ENCODE measurements at places on chromosomes 3 and 15.

DNA sequence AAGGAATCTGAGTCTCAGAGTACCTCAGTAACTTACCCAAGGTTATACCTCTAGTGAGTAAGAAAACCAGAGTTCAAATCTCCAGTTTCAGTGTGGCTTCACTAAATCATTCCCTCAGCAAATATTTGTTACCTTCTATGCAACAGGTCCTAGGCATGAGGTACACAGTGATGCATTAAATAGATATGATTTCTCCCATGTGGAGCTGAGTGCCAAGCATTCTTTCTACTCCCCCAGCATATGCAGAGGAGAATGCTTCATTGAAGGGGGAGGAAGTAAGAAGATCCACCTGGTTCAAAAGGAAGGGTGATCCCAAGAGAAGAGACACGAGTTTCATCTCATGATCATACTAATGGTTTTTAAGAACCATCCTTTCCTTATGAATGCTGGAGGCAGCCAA is 6.8 kb upstream of the MTHFS start:
- no peak for DNase-seq

DNA sequence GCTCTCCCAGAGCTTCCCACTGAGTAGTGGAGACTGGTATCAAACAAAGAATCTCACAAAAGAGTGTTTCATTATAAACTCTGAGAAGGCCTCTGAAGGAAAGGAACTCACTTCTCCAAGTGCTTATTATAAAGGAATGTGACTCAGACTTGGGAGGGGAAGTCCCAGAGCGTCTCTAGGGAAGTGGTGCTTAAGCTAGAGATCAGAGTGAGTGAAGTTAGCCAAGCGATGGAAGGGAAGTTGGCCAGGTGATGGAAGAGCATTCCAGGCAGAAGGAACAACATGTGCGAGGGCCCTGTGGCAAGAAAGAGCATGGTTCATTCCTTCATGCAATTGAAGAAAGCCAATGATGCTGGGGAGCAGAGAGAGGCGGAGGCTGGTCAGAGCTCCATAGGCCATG is 2.3 kb downstream of the XYLB start:
- DNase-seq = peak; percentile 2

GRCh38 chr15:72770673-72771328 is 12.8 kb downstream of the ADPGK start:
- no peak for DNase-seq

- DNase-seq = no peak
Measured at GRCh38 chr3:29936766-29937165, 655.9 kb downstream of the RBMS3 start.

- DNase-seq = no peak
Measured at GRCh38 chr3:141094790-141095545, 43.8 kb downstream of the SPSB4 start.

DNA sequence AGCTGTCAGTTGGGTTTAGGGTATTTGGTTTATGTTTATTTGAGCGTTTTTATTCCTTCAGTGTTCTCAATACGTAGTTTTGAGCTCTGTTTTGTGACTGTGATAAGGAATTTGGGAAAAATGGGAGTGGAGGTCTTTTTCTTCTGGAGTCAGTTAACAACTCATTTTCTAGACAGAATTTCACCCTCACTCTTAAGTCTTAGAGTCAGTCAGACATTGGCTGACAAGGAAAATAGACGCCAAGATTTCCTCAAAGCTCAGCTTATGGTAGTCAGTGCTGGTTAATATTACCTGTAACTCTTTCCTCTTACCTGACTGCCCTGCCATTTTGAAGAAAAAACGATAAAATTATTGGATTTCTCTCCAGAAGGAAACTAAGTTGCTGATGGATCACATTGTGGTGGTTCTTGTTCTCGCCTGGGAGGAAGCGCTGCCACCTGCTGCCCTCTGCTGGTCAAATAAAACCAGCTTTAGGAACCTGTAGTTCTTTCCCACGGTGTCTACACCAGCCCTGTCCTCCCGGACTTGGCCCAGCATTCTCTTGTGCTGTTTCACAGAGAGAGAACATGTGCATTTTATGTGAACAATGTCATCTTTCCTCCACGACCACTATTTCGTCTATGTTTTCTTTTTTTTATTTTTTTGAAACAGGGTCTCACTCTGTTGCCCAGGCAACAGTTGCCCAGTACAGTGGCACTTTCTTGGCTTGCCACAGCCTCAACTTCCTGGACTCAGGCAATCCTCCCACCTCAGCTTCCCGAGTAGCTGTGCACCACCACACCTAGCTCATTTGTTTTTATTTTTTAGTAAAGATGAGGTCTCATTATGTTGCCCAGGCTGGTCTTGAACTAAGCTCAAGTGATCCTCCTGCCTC is 41.4 kb upstream of the UMPS start:
- DNase-seq = peak; percentile 33

GRCh38 chr3:59680919-59681318 is 631.1 kb upstream of the CFAP20DC start:
- DNase-seq = no peak

GRCh38 chr15:90701048-90701447 is 16.1 kb upstream of the BLM start:
- DNase-seq = no peak

DNA sequence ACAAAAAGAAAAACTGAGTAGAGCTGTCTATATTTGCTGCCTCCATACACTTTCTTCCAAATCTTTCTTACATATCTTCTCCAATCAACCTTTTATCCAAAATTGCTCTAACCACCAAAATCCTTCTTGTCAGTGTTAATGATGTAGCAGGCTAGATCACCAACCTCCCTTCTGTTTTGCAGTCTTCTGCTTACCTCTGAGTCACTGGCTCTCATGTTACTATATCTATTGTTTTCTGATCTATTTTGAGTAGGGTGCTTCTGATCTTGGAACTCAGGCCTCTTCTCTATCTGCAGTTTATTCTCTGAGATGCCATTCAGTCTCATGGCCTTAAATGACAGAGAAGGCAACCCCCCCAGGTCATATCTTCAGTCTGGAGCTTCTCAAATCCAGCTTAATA is 26.3 kb upstream of the AADAC start:
- DNase-seq = no peak

DNA sequence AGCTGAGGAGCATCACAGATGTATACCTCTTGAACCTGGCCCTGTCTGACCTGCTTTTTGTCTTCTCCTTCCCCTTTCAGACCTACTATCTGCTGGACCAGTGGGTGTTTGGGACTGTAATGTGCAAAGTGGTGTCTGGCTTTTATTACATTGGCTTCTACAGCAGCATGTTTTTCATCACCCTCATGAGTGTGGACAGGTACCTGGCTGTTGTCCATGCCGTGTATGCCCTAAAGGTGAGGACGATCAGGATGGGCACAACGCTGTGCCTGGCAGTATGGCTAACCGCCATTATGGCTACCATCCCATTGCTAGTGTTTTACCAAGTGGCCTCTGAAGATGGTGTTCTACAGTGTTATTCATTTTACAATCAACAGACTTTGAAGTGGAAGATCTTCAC is 3.0 kb downstream of the CCR8 start:
- DNase-seq = no peak

DNA sequence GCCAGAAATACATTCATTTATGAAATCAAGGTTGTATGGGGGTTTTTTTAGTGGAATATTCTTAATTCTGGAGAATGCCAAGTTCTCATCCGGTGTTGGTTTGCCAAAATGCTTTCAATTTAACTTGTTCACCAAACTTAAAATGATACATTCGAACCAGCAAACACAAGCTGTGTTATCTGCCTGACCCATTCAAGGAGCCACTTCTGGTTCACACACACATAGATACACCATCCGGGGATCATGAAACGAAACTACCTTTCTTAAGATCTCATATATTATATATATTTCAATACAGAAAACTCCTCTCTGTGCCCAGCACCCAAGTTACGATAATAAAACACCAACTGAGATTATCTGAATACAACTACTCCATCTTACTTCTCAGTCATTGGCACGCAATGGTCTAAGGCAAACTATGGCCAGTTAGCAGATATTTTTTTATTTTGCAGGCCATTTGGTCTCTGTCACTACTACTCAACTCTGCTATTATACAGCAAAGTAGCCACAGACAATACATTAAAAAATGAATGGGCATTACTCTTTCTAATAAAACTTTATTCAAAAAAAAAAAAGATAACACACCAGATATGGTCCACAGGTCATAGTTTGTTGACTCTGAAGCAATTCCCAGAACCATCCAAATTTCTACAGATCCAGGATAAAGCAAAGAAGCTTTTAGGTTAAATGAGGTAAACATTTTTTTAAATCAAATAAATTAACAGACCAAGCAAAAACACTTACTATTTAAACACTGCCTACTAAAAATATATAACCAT is 89.6 kb downstream of the TBL1XR1 start:
- DNase-seq = no peak

- DNase-seq = no peak
Measured at GRCh38 chr3:58416191-58416590, 17.4 kb downstream of the PDHB start.

DNA sequence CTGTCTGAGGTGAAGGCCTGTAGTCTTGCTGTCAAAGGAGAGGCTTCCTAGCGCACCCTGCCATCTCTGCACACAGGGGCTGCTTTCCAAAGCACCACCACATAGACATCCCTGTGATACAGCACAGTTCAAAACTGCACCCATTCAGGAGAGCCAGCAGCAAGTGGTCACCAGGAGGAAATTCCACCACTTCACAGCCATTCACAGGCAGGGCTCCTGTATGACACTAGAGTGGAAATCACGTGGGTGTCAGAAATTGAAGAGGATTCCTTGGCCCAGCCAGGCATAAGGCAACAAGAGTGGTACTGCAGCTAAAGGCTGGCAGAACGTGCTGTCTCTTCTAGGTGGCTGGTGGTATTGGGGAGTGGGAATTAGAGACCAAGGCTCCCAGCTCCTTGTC is 102.8 kb downstream of the RFTN1 start:
- no peak for DNase-seq

- no peak for DNase-seq
Measured at GRCh38 chr3:137194301-137194700, 236.5 kb downstream of the IL20RB start.

GRCh38 chr3:55484801-55485791 is 2.0 kb downstream of the WNT5A start:
- DNase-seq = peak; percentile 72

DNA sequence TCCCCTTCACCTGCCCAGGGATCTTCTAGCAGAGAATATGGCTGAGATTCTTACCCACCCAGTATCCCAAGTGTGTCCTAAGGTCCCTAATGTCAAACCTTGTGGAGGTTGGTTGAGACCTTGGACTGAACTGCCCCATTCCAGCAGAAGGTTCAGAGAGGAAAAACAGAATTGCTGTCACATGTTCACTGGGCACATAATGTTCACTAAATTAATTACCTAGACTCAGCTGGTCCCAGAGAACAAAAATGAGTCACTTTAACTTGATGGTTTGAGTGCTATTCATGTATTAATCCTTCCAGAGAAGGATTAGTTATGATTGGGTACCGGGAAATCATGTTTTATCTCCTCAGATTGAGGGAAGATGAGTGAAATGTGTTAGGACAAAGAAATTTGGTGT is 171.3 kb upstream of the GADL1 start:
- no peak for DNase-seq

- no peak for DNase-seq
Measured at GRCh38 chr3:84136425-84136824, 822.4 kb upstream of the CADM2 start.

DNA sequence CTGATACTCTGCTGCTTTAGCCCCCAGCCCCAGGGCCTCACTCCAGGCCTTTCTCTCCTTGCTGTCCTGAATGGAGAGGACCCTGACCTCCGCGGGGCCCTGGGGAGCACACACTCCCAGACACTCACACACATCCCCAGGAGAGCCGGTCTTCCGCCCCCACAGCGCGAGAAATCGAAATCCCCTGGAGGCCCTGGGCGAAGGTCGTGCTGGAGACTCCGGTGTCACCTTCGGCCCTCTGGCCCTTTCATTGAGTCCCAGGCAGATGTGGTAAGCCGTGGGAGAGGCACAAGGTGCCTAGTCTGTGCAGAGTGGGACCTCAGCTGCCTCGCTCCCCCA is 848 bp upstream of the GOLGA8B start:
- DNase-seq = no peak

- no peak for DNase-seq
Measured at GRCh38 chr3:111617406-111617805, 22.3 kb upstream of the ZBED2 start.

GRCh38 chr3:125519678-125520562 is at the start of gene SNX4:
SNX4 (minus strand) TSS chr3:125520202; CDS start chr3:125520172, 30 bp downstream.
- peak; percentile 85 for DNase-seq

DNA sequence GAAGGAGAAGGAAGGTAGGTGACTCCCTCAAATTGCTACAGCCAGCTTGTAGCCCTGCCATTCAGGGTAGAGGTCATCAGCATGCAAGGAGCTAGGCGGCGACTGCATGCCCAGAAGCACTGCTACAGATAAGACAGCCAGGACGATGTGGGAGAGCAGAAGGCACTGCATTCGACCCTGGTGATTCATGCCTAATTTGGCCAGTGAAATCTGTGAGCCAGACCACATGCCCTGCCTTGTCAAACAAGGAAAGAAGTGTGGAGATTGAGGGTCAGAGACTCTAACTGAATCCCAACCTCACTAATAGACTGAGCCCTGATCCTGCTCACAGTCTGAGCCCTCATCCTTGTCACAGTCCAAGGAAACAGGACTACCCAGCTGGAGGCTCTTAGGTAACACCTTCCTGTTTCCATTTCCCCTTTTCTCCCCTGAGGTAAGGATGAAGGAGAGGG is 86.6 kb downstream of the LINGO1 start:
- DNase-seq = no peak

DNA sequence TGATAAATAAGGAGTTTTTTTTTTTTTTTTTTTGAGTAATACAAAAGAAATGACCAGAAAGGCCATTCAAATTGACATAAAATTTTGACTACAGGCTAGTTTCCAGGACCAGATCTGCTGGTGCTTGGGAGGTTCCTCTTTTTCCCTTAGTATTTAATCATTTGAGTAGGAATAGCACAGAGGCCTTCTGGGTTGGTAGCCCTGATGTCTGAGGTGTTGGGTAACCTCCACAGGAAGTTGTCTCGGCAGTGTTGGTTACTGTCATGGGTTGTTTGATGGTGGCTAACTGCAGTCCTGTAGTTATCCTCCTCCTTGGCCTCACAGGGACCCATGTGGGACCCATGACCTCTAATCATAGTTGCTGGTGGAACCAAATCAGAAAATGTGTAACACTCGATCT is 91.1 kb downstream of the USP13 start:
- DNase-seq = no peak

DNA sequence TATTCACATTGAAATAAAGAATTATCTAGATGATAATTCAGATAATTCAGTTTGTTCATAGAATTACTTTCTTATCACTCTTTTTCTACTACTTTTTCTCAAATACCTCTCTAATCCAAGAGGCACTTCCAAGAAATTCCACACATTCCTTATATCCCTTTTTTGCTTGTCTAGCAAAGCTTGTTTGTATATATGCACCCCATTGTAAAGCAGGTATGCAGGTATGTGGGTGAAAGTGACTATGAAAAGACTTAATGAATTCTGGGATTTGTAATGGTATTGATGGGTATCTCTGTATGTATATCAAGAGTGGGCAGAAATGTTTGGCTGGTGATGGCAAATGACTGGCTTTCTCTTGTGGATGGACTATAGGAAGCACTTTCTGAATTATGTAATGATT is 94.1 kb upstream of the FGF7 start:
- no peak for DNase-seq

- DNase-seq = no peak
Measured at GRCh38 chr3:69579306-69580041, 159.8 kb upstream of the MITF start.

Measured in hippocampal formation (tissue), 2 donors.